ENCODE measurements at places on chromosomes 16 and 17.

DNA sequence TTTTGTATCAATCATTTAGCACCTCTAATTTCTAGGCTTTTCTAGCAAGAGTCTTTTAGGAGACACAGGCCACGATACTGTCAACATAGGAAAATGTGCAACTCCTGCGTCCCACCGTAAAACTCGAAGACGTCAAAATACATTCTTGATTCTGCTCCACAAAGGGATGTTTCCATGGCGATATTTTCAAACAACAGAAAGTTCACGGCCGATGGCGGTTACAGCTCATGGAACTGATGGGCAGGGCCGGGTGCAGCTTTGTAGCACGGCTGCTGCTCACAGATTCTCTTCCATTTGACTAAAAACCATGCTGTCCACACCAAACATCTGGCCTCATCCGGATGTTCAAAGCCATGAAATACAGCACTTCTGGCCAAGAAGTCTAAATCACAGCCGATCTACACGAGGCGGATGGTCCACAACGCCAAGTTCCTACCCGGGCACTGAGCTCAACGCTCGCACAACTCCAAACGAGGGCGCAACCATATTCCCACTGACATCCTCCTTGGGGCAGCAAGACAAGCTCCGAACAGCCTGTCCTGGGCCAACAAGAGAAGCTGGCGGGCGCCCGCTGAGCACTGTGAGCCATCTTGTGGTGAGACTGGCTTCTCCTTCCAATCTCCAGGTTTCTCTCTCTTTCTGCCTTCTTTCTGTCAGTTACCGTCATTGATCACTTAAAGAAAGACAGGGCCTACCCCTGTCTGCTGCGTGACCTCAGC lies 79.8 kb downstream of the ZNF778 start:
- DNase-seq = no peak

- DNase-seq = no peak
Measured at GRCh38 chr16:86126891-86127290, 227.9 kb downstream of the IRF8 start.

DNA sequence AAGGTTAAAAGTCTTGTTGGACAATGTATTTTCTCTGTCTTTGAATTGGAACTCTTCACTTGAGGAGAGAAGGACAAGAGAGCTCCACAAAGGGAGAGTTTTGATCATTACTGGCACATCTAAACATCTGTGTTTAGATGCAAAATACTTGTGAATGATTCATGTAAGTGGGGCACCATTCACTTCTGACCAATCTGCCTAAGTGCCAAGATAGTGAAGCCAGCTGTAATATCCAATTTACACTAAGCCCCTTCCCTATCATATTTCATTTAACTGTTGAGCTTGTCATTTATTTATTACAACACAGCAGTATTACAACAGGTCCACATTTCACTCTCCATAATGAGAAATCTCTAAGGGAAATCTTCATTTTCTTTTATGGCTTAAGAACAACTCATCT lies 832.3 kb upstream of the GOT2 start:
- no peak for DNase-seq

- no peak for DNase-seq
Measured at GRCh38 chr16:6687593-6687992, 645.1 kb upstream of the RBFOX1 start.

- DNase-seq = no peak
Measured at GRCh38 chr17:38900978-38901656, 24.3 kb upstream of the LASP1NB start.

DNA sequence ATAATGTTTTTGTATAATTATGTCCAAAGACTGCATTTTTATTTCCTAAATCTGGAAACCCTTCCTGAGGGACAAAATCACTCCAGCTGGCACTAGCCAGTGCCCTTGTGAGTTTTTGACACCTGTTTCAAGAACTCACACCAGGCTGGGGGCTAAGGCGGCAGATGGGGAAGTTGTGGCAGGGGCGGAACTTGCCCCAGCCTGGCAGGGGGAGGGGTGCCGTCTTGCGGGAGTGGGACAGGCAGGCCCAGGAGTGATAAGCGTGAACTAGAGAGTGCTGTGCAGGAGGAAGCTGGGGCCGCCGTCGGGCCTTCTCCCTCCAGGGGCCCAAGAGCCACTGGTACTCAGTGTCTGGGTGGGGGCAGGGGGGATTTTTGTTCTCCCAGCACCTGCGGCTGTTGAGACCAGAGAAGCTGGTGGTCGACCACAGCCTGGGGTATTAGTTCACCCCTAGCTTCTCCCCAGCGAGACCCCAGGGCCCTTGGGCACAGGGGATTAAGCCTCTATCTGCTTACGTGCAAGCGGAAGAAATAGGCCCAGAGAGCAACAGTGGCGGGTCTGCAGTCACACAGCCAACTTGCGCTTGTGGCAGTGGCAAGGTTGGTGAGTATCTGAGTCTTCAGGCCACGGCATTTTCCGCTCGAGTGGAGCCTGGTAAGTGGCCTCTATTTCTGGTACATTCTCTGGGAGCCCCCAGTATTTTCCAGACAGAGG lies 40.2 kb upstream of the PLCG2 start:
- DNase-seq = no peak

DNA sequence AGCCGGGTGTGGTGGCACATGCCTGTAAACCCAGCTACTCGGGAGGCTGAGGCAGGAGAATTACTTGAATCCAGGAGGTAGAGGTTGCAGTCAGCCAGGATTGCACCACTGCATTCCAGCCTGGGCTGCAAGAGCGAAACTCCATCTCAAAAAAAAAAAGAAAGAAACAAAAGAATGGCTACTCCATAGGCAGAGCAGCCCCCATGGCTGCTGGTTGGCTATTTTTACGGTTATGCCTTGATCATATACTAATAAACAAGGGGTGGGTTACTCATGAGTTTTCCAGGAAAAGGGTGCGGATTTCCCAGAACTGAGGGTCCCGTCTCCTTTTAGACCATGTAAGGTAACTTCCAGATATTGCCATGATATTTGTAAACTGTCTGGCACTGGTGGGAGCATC lies 76.2 kb upstream of the TMEM97 start:
- no peak for DNase-seq

DNA sequence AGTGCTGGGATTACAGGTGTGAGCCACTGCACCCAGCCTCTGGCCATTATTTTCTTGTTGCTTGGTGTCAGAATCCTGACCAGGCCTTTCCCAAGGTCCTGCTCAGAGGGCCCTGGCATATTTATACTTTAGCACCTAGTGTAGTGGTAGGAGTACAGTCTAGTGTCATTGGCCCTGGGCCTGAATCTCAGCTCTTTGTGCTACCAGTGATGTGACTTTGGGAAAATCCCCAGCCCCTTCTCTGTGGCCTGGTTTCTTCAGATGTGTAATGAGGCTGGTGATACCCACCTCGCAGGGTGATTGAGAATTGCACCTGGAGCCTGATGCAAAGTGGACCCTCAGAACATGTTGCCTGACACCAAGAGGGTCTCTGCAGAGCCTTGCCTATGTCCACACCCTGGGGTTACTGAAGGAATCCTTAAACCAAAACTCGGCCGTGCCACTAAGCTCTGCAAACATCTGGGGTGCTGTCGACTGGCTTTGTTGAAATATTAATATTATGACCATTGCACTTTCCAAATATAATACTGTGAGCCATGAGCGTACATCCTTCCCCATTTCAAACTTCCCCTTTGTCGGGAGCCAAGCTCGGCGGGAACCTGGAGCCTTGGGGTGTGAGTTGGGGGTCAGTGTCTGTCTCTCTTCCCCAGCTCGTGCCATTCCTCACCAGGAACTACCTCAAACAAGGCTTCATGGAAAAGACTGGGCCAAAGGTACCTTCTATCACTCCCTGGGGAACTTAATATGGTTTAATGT lies 18.0 kb upstream of the RNF135 start:
- no peak for DNase-seq

GRCh38 chr17:13204607-13205237 lies 186.9 kb upstream of the ELAC2 start:
- DNase-seq = no peak

GRCh38 chr17:37742116-37742761 lies 2.6 kb downstream of the HNF1B start:
- DNase-seq = no peak

- DNase-seq = no peak
Measured at GRCh38 chr16:51473091-51473490, 322.0 kb upstream of the SALL1 start.

- DNase-seq = no peak
Measured at GRCh38 chr17:51147650-51148049, 5.7 kb upstream of the NME1 start.

- DNase-seq = no peak
Measured at GRCh38 chr17:74592087-74592990, at the start of gene CD300LD. Gene CD300LD (minus strand): TSS chr17:74592283. CDS start chr17:74592202, 81 bp downstream.

DNA sequence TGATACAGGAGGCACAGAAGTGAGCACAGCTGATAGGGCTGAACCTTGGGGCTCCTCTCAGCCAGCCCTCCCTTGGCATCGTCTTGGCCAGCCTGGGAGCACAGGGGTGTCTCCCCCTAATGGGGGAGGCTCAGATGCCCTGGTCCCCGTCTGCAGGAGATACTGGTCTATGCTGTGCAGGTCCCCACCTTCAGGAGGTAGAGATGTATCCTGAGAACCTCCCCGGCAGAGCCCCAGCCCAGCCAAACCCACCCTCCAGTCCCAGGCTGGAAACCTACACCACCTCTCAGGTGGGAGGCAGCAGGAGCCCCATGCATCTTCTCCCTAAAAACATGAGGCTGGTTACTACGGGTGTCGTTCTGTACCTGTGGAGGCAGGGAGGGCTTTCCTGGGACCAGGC lies 38.7 kb downstream of the ABCC6 start:
- no peak for DNase-seq

- no peak for DNase-seq
Measured at GRCh38 chr17:31517524-31517923, 126.0 kb downstream of the RAB11FIP4 start.

DNA sequence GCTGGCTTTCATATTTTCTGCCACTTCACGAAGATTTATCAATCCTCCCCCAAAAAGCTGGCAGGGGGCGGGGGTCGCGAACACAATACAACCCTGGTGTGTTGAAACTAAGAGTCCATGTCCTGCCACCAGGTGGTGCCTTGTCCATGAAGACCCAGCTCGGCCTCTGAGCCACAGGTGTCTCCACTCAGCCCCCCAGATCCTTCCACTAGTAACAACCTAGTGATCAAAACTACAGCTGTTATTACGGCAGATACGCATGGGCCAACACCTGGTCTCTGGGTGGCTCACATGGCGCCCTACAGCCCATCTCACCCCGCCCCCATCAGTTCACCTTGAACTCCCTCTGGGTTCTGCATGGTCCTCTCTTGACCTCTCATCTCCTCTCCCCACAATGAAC lies 27.7 kb downstream of the USP7 start:
- DNase-seq = no peak

- no peak for DNase-seq
Measured at GRCh38 chr16:84166796-84167695, 19.8 kb downstream of the TAF1C start.

DNA sequence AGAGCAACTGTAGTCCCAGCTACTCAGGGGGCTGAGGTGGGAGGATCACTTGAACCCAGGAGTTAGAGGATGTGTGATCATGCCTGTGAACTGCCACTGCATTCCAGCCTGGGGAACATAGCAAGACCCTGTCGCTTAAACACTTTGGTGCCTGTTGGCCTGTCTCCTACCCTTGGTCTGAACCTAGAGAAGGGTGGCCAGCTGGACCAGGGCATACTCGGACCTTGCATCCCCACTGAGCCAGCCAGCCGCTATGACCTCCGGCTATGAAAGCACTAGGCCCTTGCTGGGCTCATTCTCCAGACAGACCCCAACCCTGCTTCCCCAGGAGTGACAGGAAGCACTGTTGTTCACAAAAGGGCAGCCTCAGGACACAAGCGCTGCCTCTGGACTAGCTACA lies 4.6 kb downstream of the IFT20 start:
- no peak for DNase-seq

DNA sequence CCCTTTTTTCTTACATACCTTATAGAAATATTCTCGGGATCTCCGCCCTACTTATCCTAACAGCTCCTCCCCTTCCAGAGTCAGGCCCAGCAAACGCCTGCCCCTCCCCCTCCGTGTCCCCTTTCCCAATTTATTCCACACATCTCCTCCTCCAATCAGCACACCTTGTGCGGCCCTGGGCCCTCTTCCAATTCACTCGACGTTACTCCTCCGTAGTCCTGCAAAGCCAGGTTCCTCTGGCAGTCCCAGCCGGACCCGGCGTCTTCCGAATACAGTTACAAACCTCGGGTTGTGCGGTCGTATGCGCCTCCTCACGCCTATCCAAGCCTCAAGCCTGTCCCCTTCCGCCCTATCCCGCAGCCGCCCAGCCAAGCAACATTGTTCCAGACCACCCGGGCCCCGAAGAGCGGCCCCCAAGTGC lies 677 bp downstream of the CBX1 start:
- no peak for DNase-seq

DNA sequence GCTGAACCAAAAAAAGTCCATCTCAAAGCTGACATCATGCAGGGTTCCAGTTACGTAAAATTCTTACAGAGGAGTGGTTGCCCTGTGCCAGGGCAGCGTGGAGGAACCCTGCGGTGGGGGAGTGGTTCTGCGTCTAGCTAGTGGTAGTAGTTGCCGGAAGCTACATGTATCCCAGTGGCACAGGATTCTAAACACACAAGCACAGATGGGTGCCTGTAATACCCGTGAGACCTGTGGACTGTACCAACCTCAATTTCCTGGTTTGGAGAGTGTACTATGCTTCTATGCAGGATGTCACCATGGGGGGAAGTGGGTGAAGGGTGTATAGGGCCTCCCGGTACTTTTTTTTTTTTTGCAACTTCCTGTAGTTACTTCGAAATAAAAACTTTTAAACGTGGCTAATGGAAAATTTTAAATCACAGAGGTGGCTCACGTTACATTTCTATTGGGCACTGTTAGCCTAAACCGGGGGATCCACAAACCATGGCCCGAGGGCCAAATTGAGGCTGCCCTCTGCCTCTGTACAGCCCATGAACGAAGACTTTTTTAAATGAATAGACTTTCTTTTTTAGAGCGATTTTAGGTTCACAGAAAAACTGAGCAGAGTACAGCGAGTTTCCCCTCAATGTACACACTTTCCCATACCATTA lies 38.5 kb downstream of the TBC1D16 start:
- peak; percentile 49 for DNase-seq

GRCh38 chr16:3599922-3600321 lies 11.5 kb downstream of the SLX4 start:
- no peak for DNase-seq

Measured in activated CD4-positive, alpha-beta T cell treated with anti-CD3 and anti-CD28 coated beads, Interleukin-2, amount 50 U/mL, for 24 hours (primary cell).